ENCODE measurements at places on chromosomes 5 and 9. TPM values are rescaled to one million over a fixed set of nuclear protein-coding genes. Genes with fewer than 3 reads are reported as not detected.
A peak's percentile ranks its signal among the peaks of the same experiment; 100 is the strongest.

GRCh38 chr5:124436294-124436693 is 310.1 kb downstream of the ZNF608 start:
- DNase-seq, result no peak

ZNF883 gene
- 3.0 TPM for total RNA-seq

RGMB gene
- total RNA-seq, result 26.6 TPM

TEX48 gene
- not detected for total RNA-seq

- DNase-seq, result no peak
These were observed 65.1 kb upstream of the DNAH5 start for GRCh38 chr5:14009575-14009974.

TMEM215 gene
- 0.69 TPM for total RNA-seq

DNA sequence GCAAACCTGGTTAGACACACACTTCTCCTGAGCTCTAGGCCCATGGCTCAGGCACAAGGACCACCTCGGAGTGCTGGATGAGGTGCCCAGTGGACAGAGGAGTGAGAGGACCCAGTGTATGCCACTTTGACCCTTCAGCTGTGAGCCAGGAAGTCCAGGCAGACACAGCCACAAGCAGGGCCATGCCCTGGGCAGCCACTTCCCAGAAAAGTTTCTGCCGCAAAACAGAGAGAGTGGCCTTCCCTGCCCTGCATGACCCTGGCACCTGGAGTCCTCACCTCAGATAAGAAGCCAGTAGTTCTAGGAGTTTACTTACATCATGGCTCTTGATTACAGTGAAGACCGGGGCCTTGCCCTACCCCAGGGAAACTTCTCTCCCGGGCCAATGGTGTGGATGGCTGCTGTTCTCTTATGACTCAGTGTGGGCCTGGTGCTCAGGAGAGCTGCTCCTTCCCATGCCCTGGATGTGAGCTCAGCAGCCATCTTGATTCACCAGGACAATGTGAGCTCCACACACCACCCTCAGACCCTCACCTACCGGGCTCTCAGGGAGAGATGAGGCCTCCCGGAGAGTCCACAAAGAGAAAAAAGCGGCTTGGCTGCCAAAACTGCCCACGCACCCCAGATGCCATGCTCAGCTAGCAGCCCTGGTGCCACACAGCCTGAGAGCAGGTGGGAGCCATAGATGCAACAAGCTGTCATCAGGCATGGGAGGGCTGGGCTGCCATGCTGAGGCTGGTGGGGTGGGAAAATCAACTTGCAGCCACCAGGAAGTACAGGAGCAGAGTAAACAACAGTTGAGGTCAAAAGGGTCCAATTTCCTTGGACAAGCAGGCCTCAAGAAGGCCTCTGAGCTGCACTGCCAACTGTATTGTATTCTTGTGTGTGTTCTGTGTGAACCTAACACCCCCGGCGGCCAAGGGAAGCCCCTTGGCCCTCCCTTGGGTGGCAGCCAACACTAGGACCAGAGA is 11.7 kb upstream of the IRF1 start:
- DNase-seq, result no peak

BTNL3 gene
- not detected for total RNA-seq

GRCh38 chr5:177130211-177131018 is 3.2 kb upstream of the NSD1 start:
- DNase-seq, result peak; percentile 20

DNA sequence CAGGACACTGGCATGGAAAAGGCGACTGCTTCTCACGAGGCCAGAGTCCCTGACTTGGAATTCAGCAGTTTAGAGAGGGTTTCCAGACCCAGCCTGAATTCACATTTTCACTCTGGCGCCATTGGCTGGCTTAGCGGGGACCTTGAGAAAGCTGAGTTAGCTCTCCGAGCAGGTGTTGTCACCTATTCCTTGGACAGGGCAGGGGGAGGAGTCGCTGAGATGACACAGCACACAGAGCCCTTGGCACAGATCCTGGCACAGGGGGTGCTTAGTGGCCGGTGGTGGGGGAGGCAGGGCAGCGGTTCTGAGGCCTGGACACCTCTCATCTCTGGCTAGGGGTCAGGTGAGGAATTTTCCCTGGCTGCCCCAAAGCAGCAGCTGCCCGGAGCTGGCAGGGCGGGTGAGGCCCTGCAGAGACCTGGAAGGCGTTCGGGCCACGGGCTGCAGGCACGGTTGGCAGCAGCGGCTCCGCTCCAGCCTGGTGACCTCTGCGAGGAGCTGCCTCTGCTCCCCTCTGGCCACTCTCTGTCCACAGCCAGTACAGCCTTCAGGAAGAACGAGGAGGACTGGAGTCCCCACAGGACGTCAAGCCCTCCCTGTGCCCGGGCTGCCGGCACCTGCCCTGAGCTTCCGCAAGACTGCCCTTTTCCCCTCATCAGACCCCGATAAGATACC is 72.4 kb upstream of the RAPGEF1 start:
- no peak for DNase-seq

- DNase-seq, result no peak
These were observed 203.6 kb upstream of the MVB12B start for GRCh38 chr9:126122901-126123616.

RUSC2 gene
- total RNA-seq, result 15.7 TPM

DNA sequence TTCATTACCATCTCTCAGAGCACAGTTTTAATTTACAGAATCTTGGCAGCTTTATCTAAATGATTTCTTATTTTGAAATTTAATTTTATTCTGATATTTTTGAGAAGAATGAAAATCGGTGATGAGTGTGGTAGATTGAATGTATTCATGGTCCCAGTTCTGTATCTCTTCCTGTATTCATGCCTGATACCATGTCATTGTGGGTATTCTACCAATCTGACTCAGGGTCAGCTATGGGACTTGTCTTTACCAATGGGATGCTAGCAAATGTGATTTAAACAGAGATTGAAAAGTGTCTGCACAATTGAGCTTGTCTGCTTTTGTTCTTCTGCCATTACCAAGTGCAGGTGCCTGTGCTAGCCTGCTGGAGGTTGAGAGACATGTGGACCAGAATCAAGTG is 17.8 kb upstream of the ZNF618 start:
- no peak for DNase-seq

GRCh38 chr5:142748132-142748531 is 22.0 kb upstream of the ARHGAP26 start:
- no peak for DNase-seq
